Psoas muscle (tissue), 8 donors: ENCODE measurements at places on chromosomes 6 and 20. TPM values are rescaled to one million over a fixed set of nuclear protein-coding genes. Genes with fewer than 3 reads are reported as not detected.
A peak's percentile ranks its signal among the peaks of the same experiment; 100 is the strongest.

DNA sequence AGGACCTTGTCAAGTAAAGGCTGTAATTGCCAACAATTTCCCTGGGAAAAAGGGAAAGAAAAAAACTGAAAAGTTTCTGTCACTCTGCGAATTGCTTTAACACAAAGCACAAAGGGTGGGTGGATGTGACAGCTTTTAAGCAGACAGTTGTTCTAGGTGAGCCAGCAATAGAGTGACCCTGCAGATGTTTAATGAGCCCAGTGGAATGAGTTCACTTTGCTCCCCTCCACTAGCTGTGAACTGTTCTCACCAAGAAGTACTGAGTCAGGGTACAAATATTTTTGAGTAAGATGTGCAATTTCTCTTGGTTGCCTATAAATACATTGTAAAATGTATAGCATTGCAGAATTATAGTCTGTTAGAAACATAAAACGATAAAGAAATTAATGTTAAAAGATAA lies 26.2 kb upstream of the LRRC1 start:
- DNase-seq = no peak

- DNase-seq = no peak
These were observed 38.6 kb upstream of the PLCG1 start for GRCh38 chr20:41098703-41099250.

DBNDD2 gene
- total RNA-seq = 150 TPM

DNA sequence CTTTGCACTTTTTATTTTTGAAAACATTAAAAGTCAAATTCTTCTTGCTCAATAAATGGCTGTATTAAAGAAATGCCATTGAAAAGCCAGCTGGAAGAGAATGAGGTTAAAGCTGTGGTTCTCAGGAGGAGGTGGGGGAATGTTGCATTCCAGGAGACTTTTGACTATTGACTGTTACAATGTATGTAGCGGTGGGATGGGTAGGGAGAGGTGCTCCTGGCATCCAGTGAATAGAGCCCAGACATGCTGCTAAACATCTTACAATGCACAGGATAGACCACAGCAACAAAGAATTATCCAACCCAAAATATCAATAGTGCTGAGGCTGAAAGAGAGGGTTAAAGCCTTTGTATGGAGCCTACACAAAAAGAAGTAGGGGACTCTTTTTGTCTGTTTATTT lies 295.9 kb downstream of the NKAIN2 start:
- DNase-seq = no peak

C6orf141 gene
- 0.88 TPM for total RNA-seq

- no peak for DNase-seq
These were observed 6.6 kb upstream of the FBXO9 start for GRCh38 chr6:53058388-53059195.

- no peak for DNase-seq
These were observed 37.2 kb downstream of the EBF4 start for GRCh38 chr20:2729791-2730190.

DNA sequence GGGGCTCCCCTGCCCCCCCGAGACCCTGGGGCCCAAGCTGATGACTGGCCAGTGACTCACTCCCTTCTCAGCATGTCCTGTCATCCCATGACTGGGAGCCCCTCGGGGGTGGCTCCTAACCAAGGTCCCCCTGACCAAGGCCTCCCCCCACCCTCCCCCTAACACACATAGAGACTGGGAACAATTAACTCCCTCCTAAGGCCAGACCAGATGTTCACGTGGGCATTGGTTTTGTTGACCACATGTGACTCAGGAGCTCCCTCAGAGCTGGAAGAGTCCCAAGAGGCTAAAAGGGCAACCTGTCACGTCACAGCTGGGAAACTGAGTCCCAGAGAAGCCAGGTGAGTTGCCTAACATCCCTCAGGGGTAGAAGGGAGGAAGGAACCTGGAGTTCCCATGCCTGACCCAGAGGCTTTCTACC lies 10.6 kb upstream of the CCN5 start:
- DNase-seq = peak; percentile 54

GRCh38 chr6:11950109-11950508 lies 62.0 kb upstream of the HIVEP1 start:
- DNase-seq = no peak

DNA sequence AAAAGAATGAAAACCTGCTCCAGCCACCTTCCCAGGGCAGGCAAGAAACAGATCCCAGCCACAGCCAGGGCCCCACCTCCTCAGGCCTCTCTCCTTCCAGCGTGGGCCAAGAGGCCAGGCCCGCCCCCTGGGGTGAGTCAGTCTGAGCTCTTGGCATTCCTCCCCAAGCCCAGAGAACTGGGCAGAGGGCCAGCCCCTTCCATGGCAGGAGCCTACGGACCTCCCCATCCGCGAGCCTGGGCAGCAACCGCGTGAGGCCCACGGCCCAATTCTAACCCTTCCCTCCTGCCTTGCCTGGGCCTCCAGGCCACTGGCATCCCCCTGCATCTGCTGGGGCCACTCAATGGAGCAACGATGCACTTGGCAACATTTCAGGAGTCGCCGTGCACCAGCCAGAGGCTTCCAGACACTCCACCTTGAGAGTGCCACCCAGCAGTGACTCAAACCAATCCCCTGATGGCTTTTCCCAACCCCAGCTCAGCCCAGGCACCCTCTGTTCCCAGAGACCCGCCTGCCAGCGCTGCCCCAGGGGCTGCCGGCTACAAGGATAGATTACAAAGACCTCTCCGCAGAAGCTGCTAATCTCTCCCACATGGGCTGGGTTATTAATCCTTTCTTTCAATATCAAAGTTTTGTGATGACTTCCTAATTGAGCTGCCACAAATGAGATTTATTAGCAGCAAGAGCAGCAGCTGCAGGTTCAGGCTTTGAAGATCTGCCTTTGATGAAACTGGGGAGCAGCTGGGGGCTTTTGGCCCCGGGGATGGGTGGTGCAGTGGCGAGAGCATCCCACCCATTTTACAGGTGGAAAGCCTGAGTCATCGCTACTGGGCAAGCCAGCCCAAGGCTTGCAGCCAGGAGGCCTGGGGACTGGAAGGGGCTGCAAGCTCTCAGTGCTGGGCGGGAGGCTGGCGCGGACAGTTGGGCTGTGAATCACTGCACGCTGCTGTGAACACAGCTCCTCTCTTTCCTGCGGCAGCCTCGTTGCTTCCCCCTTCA lies 85.7 kb downstream of the NFATC2 start:
- DNase-seq = peak; percentile 97

GRCh38 chr6:18464176-18464575 lies 77.0 kb downstream of the RNF144B start:
- DNase-seq = no peak
